Mucosa of gallbladder (tissue), 1 donor: ENCODE measurements at places on chromosomes 1 and 21. TPM values are rescaled to one million over a fixed set of nuclear protein-coding genes. Genes with fewer than 3 reads are reported as not detected.

DNA sequence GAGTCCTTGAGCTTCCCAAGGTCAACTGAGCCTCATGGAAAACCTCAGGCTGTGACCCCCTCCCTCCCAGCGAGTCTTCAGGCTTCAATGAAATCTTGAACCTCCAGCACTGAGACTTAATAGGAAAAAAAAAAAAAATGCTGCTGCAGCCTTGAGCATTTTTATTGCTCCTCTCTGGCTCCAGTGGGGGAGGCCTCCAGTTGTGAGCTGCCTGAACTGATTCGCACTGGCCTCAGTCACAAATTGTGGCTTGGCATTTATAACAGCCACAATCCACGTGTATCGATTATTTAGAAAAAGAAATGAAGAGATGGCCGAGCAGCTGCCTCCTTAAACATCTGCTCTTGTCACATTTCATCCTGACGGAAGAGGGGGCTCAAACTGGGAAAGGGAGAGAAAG lies 173.0 kb downstream of the PRDM2 start:
- no peak for DNase-seq

GRCh38 chr21:36321325-36322082 lies 1.5 kb downstream of the MORC3 start:
- DNase-seq, result no peak

- DNase-seq, result peak; percentile 9
These were observed 420.3 kb downstream of the NPHP4 start for GRCh38 chr1:5571861-5572401.

- no peak for DNase-seq
These were observed 24.3 kb downstream of the PGBD5 start for GRCh38 chr1:230401763-230402294.

DNA sequence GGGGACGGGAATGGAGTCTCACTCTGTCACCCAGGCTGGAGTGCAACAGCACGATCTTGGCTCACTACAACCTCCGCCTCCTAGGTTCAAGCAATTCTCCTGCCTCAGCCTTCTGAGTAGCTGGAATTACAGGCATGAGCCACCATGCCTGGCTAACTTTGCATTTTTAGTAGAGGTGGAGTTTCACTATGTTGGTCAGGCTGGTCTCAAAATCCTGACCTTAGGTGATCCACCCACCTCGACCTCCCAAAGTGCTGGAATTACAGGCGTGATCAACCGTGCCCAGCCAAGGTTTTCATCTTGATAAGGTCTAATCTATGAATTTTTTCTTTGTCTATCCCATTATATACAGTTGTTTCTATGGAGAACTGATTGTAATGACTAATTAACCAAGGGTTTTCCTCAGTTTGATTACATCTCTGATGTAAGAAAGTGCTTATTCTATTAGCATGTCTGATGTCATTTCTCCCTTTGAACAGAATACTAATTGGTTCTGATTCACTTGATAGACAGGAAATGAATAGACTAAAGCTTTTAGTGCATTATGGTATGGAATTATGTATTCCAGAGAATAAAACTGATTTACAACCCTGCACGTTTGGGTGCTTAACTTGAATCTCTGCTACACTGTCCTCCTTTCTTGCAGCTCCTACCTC lies 11.9 kb downstream of the PACC1 start:
- DNase-seq, result no peak

DNA sequence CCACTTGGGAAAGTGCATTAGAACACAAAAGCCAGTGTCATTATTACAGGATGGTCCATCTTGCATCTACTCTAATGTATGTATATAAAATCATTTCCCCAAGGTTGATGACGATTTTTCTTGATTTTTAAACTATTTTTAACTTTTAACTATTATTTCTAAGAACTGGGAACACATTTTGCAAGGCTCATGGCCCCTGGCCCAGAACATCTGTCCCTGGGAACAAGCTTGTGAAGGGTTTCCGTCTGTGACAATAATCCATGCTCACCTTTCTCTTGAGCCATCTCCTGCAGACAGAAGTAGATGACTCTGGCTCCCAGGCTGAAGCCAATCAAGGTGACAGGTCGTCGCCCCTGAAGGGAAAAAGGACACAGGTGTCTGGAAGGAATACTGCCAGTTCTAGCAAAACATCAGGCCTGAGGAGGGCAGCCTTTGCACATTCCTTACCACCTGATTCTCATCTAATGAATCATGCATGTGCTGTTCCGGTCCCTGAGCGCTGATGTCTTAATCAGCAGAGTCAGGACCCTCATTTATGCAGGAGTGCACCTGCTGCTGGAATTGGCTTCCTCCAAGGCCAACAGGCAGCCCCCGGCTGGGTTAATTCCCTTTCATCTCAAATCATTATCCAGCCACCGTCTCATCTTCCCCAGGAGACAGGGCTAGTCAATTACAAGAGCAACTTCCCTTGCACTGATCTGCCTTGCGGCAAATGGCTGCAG lies 62.5 kb downstream of the TMCO4 start:
- DNase-seq, result peak; percentile 30

Gene AMPD1
- not detected for total RNA-seq

- no peak for DNase-seq
These were observed 40.3 kb downstream of the NPHP4 start for GRCh38 chr1:5951846-5952410.

Gene AMY1C
- total RNA-seq, result not detected

GRCh38 chr1:68953311-68953710 lies 456.4 kb upstream of the DEPDC1 start:
- DNase-seq, result no peak

DNA sequence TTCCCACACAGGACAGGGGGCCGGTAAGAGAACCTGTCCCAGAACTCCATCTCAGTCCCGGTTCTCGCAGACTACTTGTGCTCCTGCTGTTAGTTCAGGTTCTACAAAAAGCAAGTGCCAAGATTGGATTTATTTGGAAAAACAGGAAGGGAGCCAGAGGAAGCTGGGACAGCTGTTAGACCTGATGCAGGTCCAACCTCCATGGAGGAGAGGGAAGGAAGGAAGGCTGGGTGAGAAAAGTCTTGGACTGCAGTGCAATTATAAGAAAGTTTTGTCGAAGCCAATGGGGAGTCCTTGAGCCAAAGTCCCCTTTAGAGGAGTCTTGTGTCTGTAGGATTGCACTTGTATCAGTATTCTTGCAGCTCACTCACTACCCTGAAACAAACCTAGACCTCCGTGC lies 191.2 kb downstream of the GREM2 start:
- no peak for DNase-seq

- no peak for DNase-seq
These were observed 67.8 kb upstream of the KLHDC7A start for GRCh38 chr1:18412882-18413353.

Gene DNALI1
- total RNA-seq, result 45.3 TPM

DNA sequence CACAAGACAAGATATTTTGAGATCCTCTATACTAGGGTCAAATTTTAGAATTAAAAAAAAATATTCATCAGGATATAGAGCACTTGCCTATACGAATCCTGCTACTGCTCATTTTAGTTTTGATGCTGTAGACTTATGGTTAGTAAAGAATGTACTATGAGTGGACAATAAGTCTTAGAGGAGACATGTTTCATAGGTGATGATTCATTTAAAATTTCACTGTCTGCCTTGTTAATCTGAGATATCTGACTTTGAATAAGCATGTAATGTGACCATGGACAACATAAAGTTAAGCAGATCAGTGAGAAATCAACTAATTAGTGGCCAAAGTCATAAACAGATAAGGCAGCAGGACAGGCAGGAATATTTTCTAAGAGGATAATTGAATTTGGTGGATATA lies 106.8 kb upstream of the HP1BP3 start:
- no peak for DNase-seq

DNA sequence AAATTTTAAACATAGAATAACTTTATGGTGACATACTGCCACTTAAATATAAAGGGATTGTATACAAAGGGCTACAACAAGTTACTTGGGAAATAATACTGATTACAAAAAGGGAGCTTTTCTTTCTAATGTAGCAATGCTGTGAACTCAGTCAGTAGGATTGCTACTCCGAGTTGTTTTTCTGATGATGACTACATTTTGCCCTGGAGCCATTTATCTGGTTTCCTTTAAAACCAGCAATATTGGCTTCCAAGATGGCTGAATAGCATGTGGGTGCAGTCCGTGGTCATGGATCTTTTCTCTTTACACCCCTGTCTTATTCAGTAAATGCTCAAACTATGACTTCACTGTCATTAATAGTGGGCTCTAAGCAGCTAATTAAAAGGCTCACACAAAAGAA lies 92.6 kb upstream of the NEK7 start:
- DNase-seq, result no peak

- DNase-seq, result no peak
These were observed 61.4 kb downstream of the MAGI3 start for GRCh38 chr1:113451710-113452109.

DNA sequence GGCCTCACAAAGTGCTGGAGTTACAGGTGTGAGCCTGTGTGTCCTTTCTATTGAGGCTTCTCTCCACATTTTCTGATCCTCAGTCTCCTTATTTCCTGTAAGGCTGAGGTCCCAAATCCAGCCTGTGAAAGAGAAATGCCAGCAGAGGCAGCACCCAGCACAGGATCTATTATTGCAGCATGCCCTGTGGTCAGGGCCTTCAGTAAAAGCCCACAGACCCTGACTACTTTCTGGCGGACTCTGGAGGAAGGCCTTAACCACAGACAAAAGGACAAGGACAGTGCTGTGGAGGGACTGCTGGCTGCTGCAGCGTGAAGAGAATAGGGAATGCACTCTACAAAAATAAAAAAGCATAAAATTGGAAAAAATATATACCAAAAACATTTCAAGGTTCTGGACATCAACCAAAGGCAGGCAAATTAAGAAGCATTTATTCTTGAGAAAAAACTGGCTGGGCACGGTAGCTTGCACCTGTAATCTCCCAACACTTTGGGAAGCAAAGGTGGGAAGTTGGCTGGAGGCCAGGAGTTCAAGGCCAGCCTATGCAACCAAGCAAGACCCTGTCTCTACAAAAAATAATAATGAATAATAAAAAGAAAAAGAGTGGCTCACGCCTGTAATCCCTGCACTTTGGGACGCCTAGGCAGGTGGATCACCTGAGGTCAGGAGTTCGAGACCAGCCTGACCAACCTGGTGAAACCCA lies 9.4 kb upstream of the PGD start:
- no peak for DNase-seq

DNA sequence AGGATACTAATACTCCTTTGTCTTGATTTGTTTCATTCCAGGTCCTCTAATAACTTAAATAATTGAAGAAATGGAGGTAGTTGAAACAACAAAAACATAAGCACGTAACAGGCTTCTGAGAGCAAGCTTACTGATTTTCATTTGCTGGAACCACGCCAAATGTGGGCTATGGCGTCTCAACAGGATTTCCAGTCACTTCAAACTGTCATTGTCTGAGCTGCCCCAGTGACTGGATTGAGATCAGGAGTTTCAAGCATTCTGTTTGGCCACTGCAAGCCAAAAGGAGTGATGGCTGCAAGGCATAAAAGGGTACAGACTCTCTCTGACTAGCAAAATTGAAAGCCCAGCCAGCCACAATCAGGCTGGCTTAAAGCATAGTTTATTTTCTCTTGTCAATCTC lies 289.9 kb downstream of the DPYD start:
- no peak for DNase-seq

- DNase-seq, result no peak
These were observed 65.4 kb downstream of the MATN1 start for GRCh38 chr1:30658014-30658336.

Gene PLA2G4A
- total RNA-seq, result 11.0 TPM

- DNase-seq, result no peak
These were observed 346.8 kb upstream of the FMN2 start for GRCh38 chr1:239744851-239745250.

- DNase-seq, result no peak
These were observed 96.6 kb downstream of the KCNK1 start for GRCh38 chr1:233710507-233710906.

- DNase-seq, result no peak
These were observed 953.8 kb upstream of the ADGRL2 start for GRCh38 chr1:80846966-80847365.

Gene FNDC7
- not detected for total RNA-seq

DNA sequence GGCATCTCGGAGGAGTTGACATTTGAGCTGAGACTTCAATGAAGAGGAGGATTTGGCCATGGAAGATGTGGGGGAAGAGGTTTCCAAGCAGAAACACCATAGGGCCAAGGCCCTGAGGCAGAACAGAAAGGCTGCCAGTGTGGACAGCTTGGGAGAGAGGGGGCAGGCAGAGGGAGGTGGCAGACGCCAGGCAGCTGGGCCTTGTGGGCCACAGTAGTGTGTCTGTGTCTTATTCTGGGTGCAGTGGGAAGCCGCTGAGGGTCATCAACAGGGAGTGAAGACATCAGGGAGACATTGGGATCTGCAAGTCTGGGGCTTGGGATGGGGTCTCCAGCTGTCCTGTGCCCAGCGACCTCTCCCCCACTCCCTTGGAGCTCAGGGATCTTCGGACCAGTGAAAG lies 96.8 kb downstream of the LACTBL1 start:
- DNase-seq, result no peak

DNA sequence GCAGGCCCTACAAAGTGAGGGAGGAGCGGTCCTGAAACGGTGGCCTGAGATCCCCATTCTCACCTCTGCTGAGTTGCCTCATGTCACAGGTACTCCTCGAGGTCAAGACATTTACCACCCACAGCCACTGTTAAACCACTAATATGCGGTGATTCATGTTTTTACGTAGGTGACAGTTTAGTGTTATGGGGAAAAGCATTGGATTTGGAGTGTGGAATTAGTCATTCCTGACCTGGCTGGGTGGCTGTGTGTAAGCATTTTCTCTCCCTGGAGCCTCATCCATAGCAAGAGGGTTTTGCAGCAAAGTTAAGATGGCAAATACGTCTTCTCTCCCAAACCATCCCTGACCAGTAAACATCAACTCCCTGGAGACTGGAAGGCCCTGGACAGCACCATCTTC lies 57.8 kb upstream of the KCNJ6 start:
- DNase-seq, result no peak

Gene BTBD8
- total RNA-seq, result 8.5 TPM

DNA sequence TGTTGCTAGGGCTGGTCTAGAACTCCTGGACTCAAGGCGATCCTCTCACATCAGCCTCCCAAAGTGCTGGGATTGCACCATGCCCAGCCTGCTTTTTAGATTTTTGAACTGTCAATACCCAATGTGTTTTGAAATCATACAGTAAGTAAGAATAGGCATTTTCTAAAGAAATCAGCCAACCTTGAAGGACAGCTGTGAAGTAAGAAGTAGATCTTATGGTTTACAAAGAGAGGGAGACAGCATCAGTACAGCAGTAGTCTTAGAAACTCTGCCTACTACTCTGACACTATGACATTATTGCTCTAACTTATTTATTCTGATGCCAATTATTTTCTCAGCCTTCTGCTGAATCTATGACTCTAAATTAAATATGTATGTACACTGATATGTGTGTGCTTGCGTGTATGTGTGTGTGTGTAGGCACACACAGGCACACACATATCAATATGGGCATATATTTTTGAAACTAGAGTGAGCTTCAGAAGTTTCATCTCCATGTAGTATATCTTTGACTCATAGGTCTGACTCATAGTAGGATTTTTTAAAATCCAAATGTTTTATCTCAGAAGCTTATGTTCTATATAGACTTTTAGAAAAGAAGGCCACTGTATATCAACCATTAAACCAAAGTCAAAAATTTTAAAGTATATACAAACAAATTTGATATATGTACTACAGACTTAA lies 140.4 kb downstream of the COL24A1 start:
- no peak for DNase-seq
